ENCODE measurements at places on chromosomes 5 and 9. TPM values are rescaled to one million over a fixed set of nuclear protein-coding genes. Genes with fewer than 3 reads are reported as not detected.

DNA sequence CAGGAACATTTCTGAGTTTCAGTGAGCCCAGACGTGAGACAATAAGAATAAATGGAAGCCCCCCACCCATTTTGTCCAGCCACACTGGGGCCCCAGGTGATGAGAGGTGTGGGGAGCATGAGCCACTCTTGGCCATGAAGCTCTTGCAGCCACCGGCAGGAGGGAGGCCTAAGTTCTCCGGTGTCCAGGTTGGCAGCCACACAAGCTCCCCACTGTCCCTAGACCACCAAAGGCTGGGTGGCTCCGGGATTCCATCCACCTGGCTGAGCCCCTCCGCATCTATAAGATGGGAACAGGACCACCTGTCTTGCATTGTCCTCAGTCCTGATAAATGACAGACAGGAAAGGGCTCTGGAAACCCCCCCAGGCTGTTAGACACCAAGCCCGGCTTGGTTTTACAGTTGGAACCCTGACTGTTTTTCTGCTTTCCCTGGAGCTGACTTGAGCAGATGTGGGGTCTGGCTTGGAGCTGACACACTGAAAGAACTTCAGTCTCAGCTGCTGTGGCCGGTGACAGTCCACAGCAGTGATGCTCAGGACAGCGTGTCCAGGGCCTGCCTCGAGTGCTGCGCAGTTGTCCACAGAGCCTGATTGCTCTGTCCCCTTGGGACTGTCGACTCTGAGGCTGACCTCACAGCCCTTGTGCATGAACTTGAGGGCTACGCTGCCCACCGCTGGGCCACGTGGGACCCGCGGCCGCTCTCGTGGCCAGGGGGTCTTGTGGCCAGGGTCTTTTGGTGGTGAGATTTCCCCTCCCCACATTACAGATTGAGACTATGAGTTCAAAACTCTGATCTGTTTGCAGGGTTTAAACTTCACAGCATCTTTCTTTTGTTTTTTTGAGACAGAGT is 74.8 kb downstream of the PSMB7 start:
- H3K27ac ChIP-seq: no peak overlapping the region
- no peaks in the 10 kb centered on the region for H3K4me1 ChIP-seq
- DNase-seq: no peak
- H3K36me3 ChIP-seq: peaks cover 77% of the 10 kb centered on the region
- no peaks in the 10 kb centered on the region for H3K27me3 ChIP-seq

DNA sequence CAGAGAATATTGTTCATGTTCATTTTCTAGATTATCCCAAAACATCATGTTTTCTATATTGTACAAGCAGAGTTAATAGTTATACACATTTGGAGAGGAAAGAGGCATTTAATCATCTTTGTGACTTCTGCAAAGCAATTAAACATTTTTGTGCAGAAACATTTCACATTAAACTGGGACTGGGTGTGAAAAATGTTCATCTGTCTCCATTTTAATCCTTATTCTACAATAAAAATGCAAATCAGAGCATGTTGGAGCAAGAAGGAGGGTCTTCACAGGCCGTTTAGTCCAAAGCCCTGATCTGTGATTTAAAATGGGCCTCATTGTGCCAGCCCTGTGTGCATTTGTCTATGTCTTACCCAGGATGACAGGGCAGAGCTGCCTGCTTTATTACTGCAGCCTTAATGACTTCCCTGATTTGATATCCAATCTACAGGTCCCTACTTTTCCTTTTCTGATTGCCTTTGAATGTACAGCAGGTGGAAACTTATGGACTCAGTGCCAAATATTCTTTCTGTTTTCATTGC is 183.5 kb downstream of the CAVIN4 start:
- no peak for DNase-seq
- no peaks in the 10 kb centered on the region for H3K36me3 ChIP-seq
- no peak overlapping the region for H3K4me3 ChIP-seq
- H3K4me1 ChIP-seq: no peaks in the 10 kb centered on the region
- no peak overlapping the region for H3K27ac ChIP-seq
- no peaks in the 10 kb centered on the region for H3K27me3 ChIP-seq

THBS4 gene
- 0.20 TPM for total RNA-seq

DNA sequence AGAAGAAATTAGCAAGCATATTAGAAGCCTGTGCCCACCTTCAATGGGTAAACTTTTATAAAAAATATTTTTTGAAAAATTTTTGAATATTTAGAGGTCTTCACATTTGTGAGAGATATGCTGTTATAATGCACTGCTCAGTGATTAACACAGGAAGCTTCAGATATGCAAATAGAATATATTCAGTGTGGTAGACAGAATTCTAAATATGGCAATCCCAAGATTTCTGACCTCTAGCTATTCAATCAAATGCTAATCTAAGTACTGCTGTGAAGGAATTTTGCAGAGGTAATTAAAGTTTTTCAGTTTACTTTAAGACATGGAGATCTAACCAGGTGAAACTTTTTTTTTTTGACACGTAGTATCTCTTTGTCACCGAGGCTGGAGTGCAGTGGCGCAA is 103.5 kb downstream of the ADAMTS19 start:
- no peaks in the 10 kb centered on the region for H3K36me3 ChIP-seq
- no peak for DNase-seq
- no peak overlapping the region for H3K27ac ChIP-seq

DNA sequence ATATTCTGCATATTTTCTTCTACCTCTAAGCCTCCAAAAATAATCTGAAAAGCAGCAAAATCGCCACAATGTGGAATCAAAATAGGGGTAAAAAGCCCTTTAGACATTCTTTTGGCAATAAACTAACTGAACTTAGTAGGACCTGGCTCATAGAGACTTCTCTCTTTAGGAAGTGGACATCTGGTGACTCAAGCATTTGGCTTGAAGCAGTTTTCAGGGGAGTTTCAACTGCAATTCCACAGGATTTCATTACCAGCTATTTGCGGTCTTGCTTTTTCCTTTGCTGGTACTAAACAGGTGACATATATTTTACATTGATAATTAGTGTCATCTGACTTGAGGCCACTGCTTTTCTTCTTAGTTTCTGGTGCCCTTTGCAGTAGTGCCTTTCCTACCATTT is 173.2 kb upstream of the FBN2 start:
- no peaks in the 10 kb centered on the region for H3K27me3 ChIP-seq
- no peaks in the 10 kb centered on the region for H3K4me1 ChIP-seq
- H3K4me3 ChIP-seq: no peak overlapping the region
- no peak for DNase-seq

FRRS1L gene
- not detected for total RNA-seq

SGCD gene
- total RNA-seq: not detected

CD14 gene
- 1.2 TPM for total RNA-seq

GRCh38 chr9:115945009-115945431 is 208.6 kb upstream of the PAPPA start:
- H3K4me1 ChIP-seq: no peaks in the 10 kb centered on the region
- no peaks in the 10 kb centered on the region for H3K36me3 ChIP-seq

GRCh38 chr5:150570333-150570732 is 62.4 kb downstream of the NDST1 start:
- no peak overlapping the region for H3K27ac ChIP-seq
- H3K4me1 ChIP-seq: no peaks in the 10 kb centered on the region
- DNase-seq: no peak
- no peaks in the 10 kb centered on the region for H3K36me3 ChIP-seq
- H3K4me3 ChIP-seq: no peak overlapping the region
- H3K27me3 ChIP-seq: no peaks in the 10 kb centered on the region

DNA sequence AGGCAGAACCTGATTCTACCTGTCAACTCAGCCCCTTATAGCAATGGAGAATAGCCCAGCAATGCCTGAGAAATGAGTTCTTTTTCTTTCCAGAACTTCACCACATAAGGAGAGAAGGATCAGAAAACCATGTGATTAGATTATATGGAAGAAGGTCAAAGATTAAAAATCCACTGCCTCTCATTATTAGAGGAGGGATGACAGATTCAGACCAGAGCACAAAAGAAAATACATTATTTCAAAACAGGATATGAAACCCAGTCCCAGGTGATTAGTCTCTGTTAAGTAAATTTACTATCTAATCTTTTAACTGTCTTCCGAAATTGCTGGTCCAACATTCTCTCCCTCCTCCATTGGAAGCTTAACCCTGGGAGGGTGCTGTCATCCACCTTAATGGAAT is 322.4 kb downstream of the SLIT3 start:
- no peak overlapping the region for H3K27ac ChIP-seq
- H3K27me3 ChIP-seq: peaks cover 16% of the 10 kb centered on the region
- no peak for DNase-seq

GRCh38 chr5:90221951-90222350 is 187.6 kb downstream of the CETN3 start:
- no peak overlapping the region for H3K4me3 ChIP-seq
- DNase-seq: no peak
- H3K27ac ChIP-seq: no peak overlapping the region
- H3K27me3 ChIP-seq: peaks cover 6% of the 10 kb centered on the region

DNA sequence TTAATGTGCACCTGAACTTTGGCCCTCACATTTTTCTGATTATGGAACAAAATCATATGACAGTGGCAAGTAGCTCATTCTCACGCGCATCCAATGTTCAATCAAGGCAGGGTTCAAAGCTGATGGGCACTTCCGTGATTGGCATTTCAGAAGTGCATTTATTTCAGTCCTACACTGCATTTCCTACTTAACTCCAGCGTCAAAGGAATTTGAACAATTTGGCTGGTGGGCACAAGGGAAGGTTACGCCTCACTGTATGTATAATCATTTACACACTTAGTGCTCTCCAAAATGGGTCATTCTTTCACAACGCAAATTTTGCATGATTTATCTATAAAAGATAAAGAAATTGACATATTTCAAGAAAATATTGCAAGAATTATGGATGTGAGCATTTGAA is 167.9 kb upstream of the VLDLR start:
- no peaks in the 10 kb centered on the region for H3K36me3 ChIP-seq
- H3K27me3 ChIP-seq: peaks cover 4% of the 10 kb centered on the region
- H3K4me1 ChIP-seq: no peaks in the 10 kb centered on the region
- no peak overlapping the region for H3K27ac ChIP-seq

PCA3 gene
- total RNA-seq: not detected

GRCh38 chr5:14292766-14293658 is 149.9 kb downstream of the TRIO start:
- H3K27ac ChIP-seq: no peak overlapping the region
- no peak overlapping the region for H3K4me3 ChIP-seq
- DNase-seq: no peak
- H3K27me3 ChIP-seq: no peaks in the 10 kb centered on the region
- peaks cover 79% of the 10 kb centered on the region for H3K36me3 ChIP-seq
- no peaks in the 10 kb centered on the region for H3K4me1 ChIP-seq

DNA sequence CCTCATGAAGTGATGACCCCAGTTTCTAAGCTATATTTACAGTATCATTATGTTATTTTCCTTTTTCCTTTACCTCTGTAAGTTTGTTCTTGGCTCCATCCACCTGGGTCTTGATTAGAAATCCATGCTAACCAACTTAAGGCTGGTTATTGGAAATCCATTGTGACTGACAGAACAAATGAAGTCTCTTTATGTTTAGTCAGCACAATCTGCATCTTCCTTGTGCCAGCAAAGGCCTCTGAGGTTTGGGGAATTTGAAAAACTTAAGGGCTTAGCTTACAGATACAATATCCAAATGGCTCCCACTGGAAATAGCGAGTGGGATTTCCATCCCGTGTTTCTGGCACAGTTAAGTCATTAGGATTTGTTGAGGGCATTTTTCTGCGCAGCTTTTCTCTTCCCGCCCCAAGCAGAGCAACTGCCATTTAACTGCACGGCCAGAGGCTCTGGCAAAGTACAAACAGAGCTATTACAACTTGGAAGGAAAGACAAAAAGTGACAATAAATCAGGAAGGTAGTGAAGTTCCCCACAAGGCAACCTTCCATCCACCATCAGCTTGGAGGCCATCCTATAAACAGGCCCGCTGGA is 64.2 kb downstream of the DCP2 start:
- H3K27me3 ChIP-seq: no peaks in the 10 kb centered on the region
- no peak for DNase-seq
- H3K4me1 ChIP-seq: no peaks in the 10 kb centered on the region
- no peak overlapping the region for H3K27ac ChIP-seq

- H3K27me3 ChIP-seq: no peaks in the 10 kb centered on the region
- peaks cover 15% of the 10 kb centered on the region for H3K4me1 ChIP-seq
- no peak overlapping the region for H3K4me3 ChIP-seq
- H3K27ac ChIP-seq: no peak overlapping the region
Observed at GRCh38 chr9:36445800-36446361, 45.8 kb upstream of the RNF38 start.

DRD1 gene
- total RNA-seq: not detected

GRCh38 chr5:69105996-69106906 is 12.4 kb downstream of the SLC30A5 start:
- peaks cover 69% of the 10 kb centered on the region for H3K36me3 ChIP-seq
- H3K27ac ChIP-seq: peak overlapping the region; percentile 79
- no peak overlapping the region for H3K4me3 ChIP-seq
- peaks cover 14% of the 10 kb centered on the region for H3K4me1 ChIP-seq

DTWD2 gene
- 3.5 TPM for total RNA-seq

N4BP3 gene
- total RNA-seq: 17.4 TPM

- no peaks in the 10 kb centered on the region for H3K4me1 ChIP-seq
- H3K27me3 ChIP-seq: no peaks in the 10 kb centered on the region
- H3K36me3 ChIP-seq: no peaks in the 10 kb centered on the region
- H3K4me3 ChIP-seq: no peak overlapping the region
Observed at GRCh38 chr9:87535817-87536539, 38.3 kb downstream of the DAPK1 start.

DNA sequence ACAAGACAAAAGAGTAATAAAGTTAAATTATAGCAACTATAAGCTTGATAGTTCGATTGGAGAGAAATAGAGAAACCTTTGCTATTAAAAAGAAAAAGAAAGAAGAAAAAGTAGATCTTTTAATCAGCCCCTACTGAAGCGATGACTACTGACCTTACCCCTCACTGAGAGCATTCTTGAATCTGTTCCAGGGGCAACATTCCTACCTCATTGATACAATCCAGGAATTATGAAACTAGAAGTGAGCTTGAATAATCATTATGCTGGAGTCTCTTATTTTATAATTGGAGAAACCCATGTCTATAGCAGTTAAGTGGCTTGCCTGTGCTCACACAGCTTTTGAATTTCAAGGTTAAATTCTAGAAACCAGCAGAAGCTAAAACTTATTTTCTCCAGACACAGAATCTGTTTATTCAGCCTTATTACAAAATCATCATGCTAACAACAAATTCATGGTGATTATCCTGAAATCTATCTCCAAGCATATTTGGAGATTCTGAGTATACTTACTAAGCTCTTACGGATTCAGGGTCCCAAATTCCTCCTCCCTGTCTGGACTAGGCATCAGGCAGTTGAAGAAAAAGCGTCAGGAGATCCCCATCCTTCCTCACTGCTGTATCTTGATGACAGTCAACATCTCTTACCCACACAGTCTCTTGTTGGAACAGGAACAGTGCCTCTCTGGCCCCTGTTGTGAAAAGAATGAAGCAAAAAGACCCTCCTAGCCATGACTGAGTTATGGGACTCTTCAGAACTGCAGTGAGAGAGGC is 547.6 kb upstream of the WWC1 start:
- no peak overlapping the region for H3K27ac ChIP-seq
- H3K4me3 ChIP-seq: no peak overlapping the region
- H3K4me1 ChIP-seq: no peaks in the 10 kb centered on the region
- H3K27me3 ChIP-seq: no peaks in the 10 kb centered on the region
- no peaks in the 10 kb centered on the region for H3K36me3 ChIP-seq
- DNase-seq: no peak

DEPDC1B gene
- 0.44 TPM for total RNA-seq

CNOT6 gene
- 25.7 TPM for total RNA-seq

All from activated B cell treated with CpG ODN at 0.5 μM for 24 hours (primary cell).